ENCODE measurements at places on chromosomes 7 and 10. TPM values are rescaled to one million over a fixed set of nuclear protein-coding genes. Genes with fewer than 3 reads are reported as not detected.

SLC18A3 gene
- total RNA-seq: not detected

HIPK2 gene
- 14.2 TPM for total RNA-seq

CACNB2 gene
- not detected for total RNA-seq

FAM221A gene
- total RNA-seq: 5.9 TPM

C10orf53 gene
- not detected for total RNA-seq

HOXA7 gene
- total RNA-seq: 2.5 TPM

CARD11 gene
- total RNA-seq: 2.1 TPM

TRIM74 gene
- total RNA-seq: 0.09 TPM

TRPV6 gene
- total RNA-seq: not detected

PTPN12 gene
- 51.9 TPM for total RNA-seq

CCDC3 gene
- total RNA-seq: under 0.01 TPM

RNF148 gene
- 0.98 TPM for total RNA-seq

CLDN3 gene
- not detected for total RNA-seq

OR2A1 gene
- not detected for total RNA-seq

RBM20 gene
- total RNA-seq: 1.6 TPM

COL17A1 gene
- total RNA-seq: under 0.01 TPM

LBX1 gene
- not detected for total RNA-seq

FRMPD2 gene
- 0.34 TPM for total RNA-seq

HECW1 gene
- total RNA-seq: not detected

GFRA1 gene
- total RNA-seq: 5.1 TPM

PLPP4 gene
- total RNA-seq: not detected

ZEB1 gene
- 108 TPM for total RNA-seq

GLRX3 gene
- 52.6 TPM for total RNA-seq

All from dermis lymphatic vessel endothelial cell (primary cell).